ENCODE measurements at places on chromosomes 4 and X. TPM values are rescaled to one million over a fixed set of nuclear protein-coding genes. Genes with fewer than 3 reads are reported as not detected.

TEX13B gene
- not detected for polyA plus RNA-seq

- DNase-seq: no peak
Observed at GRCh38 chr4:168693750-168694490, 197.1 kb downstream of the PALLD start.

GALNT7 gene
- 15.8 TPM for polyA plus RNA-seq

CPZ gene
- 40.0 TPM for polyA plus RNA-seq

GRCh38 chr4:156829201-156829873 is 142.3 kb downstream of the PDGFC start:
- no peak for DNase-seq

C4orf50 gene
- polyA plus RNA-seq: 0.01 TPM

- no peak for DNase-seq
Observed at GRCh38 chr4:83342476-83342875, 7.8 kb upstream of the HPSE start.

DNA sequence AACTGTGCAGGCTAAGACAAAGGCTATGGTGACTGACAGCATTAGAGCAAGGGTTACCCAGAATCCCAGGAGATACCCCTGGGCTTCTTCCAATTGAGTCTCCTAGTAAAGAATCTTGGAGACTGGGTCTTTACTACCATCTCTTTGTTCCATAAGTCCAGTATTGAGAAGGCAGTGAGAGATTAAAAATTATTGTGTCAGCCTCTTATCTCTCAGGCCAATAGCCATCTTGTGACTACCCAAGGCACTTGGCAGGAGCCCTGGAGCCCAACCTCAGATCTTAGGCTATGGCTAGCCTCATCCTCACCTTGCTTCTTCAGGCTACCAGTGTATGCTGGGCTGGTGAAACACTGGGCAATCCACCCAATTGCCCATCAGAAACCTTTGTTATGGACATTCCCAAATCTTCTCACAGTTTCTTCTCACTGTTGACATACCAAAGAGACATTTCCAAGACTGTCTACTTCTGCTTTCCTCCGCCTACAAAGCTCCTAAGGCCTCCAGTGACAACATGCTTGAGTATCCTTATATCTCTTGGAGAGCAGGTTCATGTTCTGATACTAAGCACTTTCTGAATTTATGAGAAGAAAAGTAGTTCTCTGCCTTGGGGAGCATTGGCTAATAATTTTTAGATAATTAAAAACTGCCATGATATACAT is 76.3 kb upstream of the STIM2 start:
- DNase-seq: no peak

KLB gene
- polyA plus RNA-seq: 0.19 TPM

GRCh38 chr4:47372561-47372960 is 90.9 kb downstream of the COMMD8 start:
- no peak for DNase-seq

GRCh38 chr4:175035905-175036304 is 117.7 kb downstream of the ADAM29 start:
- DNase-seq: no peak
